Brain microvascular endothelial cell (primary cell): ENCODE measurements at places on chromosomes 12 and 14.

DNA sequence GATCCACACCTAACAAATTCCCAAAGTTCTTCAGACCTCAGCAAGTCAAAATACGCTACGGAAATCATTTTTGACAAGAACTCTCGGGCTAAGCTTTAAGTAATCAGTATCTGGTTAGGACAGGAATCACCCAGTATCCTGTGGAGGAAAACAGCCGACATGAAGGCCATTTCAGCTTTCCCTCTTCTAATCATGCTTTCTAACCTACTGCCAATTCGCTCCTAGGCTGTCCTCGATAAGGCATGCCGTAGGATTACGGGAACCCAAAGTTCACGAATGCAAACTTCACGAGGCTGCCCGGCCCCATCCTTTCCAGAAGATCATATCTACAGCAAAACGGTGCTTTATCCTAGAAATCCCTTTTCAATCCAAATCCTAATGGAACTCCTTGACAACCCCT, 81.8 kb upstream of the PTPRB start:
- no peak for DNase-seq

- no peak for DNase-seq
Measured at GRCh38 chr12:23025372-23026016, 400.5 kb downstream of the ETNK1 start.

DNA sequence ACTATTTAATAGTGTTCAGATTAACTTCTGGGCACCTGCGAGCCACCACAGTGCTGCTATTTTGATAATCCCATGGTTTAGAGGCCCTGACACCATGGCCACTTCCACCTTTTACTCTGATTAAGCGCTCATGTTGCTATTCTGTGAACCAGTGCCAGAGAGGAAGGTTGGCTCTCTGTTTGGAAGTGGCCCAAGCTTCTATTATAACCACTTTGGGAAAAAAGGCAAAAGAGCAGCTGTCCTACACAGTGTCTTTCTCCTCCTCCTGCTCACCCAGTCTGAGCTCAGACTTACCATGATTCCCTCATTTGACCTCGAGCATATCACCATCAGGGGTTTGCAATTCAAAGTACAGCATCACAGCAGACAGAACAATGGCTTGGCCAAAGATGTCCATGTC, 23.3 kb downstream of the DYRK2 start:
- no peak for DNase-seq

- DNase-seq: no peak
Measured at GRCh38 chr14:52825085-52825484, 33.7 kb upstream of the GNPNAT1 start.

GRCh38 chr12:75488553-75488952, 8.0 kb downstream of the GLIPR1 start:
- peak; percentile 59 for DNase-seq

GRCh38 chr12:82357340-82357739, 847 bp downstream of the CCDC59 start:
- DNase-seq: no peak

- peak; percentile 76 for DNase-seq
Measured at GRCh38 chr12:57744194-57744776, 554 bp upstream of the TSPAN31 start.

GRCh38 chr12:53749986-53750811, 1.6 kb downstream of the CISTR start:
- DNase-seq: no peak

DNA sequence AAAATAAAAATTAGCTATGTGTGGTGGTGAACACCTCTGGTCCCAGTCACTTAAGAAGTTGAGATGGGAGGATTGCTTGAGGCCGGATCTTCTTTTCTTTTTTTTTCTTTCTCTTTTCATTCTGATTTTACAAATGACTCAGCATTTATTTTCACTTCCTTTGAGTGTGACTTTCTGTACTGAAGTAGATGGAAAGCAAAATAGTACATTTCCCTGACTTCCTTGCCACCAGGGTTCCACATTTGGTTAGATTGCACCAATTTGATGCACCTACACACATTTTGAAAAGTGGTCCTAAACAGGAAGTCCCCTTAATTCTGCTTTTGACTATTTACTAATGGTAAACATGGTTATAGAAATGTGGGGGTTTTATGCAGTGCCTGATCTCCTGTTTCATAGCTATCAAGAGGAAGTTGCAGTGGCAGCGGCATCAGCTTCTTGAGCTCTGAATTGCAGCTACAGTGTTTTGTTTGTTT, 13.0 kb upstream of the LEMD3 start:
- peak; percentile 3 for DNase-seq

- no peak for DNase-seq
Measured at GRCh38 chr14:53346988-53347387, 193.9 kb upstream of the DDHD1 start.

DNA sequence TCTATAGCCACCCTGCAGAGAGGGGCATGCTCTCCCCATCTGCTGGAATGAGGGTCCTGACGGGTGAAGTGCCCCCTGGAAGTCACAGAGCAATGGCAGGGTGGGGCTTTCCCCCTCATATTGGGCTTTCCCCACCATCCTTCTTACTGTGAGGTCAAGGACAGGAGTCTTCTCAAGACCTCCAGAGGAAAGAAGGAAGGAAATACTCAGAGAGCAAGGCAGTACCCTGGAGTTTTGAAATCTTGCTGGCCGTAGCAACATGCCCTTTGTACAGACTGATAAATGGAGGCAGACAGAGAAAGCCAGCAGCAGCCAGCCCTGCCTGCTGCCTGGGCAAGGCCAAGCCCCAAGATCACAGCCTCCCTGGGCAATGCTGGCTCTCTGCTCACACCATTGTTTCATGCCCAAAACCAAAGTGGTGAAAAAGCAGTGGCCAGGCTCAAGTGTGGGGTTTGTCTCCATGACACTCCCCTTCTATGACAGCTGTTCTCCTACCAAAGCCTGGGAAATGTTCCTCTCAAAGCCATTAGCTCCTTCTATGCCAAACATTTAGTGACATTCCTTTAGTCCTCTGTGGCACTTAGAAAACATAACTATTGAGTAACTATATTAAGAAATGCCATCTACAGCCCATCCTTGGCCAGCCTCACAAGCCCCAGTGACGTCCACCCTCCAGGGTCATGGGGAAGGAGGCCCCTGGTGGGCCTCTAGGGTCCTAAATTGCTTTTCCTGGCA, 13.2 kb upstream of the ITPK1 start:
- DNase-seq: no peak

DNA sequence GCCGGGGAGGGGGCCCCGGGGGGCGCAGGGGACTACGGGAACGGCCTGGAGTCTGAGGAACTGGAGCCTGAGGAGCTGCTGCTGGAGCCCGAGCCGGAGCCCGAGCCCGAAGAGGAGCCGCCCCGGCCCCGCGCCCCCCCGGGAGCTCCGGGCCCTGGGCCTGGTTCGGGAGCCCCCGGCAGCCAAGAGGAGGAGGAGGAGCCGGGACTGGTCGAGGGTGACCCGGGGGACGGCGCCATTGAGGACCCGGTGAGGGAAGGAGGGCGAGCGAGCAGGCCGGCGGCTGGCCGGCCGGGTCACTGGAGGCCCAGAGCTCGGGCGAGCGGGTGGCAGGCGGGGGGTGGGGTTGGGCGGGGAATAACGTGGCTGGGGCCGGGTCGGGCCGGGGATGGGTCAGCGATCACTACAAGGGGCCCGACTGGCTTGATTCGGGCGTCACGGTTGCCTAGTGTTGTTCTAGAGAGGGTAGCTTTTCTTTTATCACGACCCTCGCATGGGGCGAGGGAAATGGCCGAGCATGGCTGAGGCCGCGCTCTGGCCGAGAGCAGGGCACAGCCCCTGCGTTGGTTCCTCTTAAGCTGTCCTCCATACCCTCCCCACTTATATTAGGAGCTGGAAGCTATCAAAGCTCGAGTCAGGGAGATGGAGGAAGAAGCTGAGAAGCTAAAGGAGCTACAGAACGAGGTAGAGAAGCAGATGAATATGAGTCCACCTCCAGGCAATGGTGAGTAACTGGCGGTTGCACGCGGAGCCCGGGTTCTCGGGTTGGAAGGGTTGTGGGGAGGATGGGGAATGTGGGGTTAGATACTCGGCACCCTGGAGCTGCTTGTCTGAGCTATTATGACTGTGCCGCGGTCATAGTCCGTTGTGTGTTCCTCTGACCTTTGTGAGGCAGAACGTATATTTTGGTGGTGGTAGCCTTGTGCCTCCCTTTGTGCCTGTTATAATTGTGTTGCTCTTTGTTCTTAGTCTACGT, 603 bp downstream of the PABPN1 start:
- peak; percentile 46 for DNase-seq

GRCh38 chr14:62280366-62280765, 518.1 kb downstream of the SNAPC1 start:
- DNase-seq: no peak

GRCh38 chr14:92430686-92431085, 82.9 kb upstream of the RIN3 start:
- DNase-seq: no peak

DNA sequence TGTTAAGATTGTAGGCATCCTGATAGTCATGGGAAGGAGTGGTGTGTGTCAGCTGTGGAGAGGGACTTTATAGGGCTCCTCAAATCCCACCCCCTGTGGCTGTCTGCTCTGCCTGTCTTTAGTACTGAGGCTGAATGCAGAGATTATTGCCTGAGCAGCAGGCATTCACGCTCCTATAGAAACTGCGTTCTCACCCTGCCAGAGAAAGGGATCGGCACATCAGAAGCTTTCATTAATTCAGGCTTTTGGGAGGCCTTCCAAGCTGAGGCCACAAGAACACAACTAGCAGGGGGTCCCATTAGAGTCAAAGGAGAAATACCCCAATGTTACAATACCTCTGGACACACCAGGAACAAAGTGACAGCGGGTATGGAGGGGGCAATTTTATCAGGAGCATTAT, 12.6 kb downstream of the KCNK10 start:
- DNase-seq: no peak

GRCh38 chr14:101357038-101357437, 204.3 kb upstream of the DIO3 start:
- DNase-seq: no peak

DNA sequence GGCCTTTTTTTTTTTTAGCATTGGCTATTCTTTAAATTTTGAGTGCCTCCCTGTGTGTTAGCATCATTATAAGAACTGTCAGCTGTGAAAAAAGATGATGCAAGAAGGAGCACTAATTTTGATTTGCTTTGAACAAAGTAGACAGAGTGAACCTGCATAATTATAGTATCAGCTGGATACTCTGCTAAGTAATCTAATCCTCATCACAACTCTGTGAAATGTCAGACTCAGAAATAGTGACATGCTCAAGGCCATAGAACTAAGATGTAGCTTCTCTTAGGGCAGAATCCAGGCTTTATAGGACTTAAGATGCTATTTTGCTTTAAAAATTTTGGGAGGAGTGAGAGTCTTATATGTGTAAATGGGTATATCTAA, 31.9 kb downstream of the FBXO34 start:
- DNase-seq: no peak

GRCh38 chr12:105348561-105348960, 18.1 kb downstream of the C12orf75 start:
- DNase-seq: no peak

DNA sequence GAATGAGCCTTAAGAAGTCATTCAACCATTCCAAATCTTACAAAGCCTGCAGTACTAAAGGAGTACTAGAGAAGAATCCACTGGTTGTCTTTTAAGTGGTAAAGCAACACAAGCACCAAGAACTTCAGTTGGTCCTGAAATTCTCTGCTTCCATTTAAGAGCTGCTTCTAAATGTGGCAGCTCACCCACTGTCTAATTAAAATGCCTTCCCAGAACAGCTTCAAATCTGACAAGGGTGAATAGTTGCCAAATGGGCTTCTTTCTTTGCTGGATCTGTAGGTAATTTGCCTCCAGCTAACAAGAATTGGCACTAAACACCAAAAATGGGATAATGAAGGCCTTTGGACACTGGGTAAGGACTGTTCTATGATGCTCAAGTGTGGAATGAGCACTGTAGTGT, 72.2 kb upstream of the NAP1L1 start:
- DNase-seq: no peak

- DNase-seq: peak; percentile 89
Measured at GRCh38 chr12:24045816-24046257, 96.4 kb upstream of the SOX5 start.

DNA sequence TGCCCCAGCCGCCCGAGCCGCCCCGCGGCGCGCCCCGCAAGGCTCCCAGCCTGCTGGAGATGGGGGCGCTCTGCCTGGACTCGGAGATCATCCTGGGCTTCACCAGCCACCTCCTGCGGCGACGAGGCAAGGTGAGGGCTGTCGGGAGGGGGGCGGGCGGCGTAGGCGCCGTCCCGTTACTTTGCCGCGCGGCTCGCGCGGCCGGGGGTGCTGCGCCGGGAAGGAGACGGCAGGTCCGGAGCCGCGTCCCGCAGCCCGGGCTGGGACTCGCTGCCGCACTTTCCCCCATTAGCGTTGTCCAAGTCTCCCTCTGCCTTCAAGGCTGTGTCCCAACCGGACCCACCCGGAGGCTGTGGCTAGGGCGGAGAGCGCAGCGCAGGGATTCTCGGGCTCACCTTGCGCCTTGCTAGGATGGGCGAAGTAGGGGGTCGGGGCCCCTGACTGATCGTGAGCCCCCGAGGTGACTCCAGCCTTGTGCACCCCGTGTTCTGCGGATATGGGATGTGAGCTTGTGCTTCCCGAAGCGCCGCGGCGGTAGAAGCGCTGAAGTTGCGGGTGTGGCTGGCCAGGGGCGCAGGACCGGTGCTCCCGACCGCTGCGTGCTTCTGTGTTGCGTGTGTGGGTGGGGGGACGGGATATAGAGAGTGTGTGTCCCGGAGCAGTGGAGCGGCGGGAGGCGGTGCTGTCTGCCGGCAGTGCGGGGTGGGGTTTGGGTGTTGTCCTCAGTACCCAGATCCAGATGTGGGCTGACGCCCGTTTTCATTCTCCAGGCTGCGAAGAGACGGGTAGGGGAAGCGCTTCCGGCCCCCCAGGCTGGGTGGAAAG, 1.7 kb upstream of the KIF26A start:
- no peak for DNase-seq

DNA sequence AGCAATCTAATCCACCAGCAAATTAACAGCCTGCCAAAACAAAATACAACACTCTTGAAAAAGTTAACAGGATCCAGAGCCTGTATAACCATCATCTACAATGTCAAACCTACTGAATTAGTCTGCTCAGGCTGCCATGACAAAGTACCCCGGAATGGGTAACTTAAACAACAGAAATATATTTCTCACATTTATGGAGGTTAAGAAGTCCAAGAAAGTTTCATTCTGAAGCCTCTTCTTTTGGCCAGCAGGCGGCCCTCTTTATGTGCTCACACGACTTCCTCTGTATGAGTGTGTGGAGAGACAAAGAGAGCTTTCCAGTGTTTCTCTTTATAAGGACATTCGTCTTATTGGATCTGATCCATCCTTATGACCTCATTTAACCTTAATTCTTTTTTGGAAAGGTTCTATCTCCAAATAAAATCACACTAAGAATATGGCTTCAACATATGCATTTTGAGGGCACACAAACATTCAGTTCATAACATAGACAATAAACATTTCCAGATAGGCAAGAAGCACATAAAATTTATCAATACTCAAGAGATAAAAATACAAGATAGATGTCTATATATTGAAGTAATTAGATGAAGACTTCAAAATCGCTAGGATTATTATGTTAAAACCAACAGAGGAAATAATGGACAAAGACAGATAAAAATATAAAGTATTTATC, 5.9 kb upstream of the RERG start:
- peak; percentile 65 for DNase-seq

DNA sequence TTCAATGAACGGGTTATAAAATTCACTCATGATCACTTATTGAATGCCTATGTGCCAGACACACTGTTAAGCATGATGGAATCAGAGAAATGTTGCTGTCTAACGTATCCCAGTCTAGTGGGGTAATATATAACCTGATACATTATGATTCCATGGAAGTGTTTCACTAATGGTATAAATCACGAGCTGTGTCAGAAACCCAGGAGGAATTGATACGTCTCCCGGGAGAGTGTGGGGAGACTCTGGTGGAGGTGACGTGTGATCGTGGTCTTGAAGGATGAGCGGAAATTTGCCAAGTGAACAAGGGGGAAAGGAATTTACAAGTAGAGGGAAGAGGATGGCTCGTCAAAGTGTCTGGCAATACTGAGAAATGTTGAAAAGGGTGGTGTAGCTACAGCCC, 26.5 kb downstream of the MANSC1 start:
- DNase-seq: no peak
